CD4-positive, alpha-beta T cell treated with Interleukin-10 for 1 hour (primary cell): ENCODE measurements at places on chromosomes 1 and 21.

- peak; percentile 78 for DNase-seq
These were observed 9.2 kb upstream of the EVA1C start for GRCh38 chr21:32403201-32403777.

- no peak for DNase-seq
These were observed 932 bp upstream of the RAB7B start for GRCh38 chr1:206003854-206004800.

- DNase-seq: no peak
These were observed 2.5 kb downstream of the ARHGEF19 start for GRCh38 chr1:16209847-16210407.

GRCh38 chr21:44974676-44975075, 34.8 kb downstream of the SLX9 start:
- DNase-seq: no peak

GRCh38 chr1:180911640-180912191, 981 bp upstream of the KIAA1614 start:
- DNase-seq: no peak

GRCh38 chr1:216923601-216924000, 200.4 kb upstream of the ESRRG start:
- DNase-seq: no peak

- no peak for DNase-seq
These were observed 69.0 kb downstream of the IGSF21 start for GRCh38 chr1:18176619-18177018.
